NCI-H2029 treated with DMSO at 0.1 percent for 48 hours (cell line): ENCODE measurements at places on chromosomes 11 and 22.

- DNase-seq, result no peak
Measured at GRCh38 chr11:24755260-24755839, 258.5 kb downstream of the LUZP2 start.

DNA sequence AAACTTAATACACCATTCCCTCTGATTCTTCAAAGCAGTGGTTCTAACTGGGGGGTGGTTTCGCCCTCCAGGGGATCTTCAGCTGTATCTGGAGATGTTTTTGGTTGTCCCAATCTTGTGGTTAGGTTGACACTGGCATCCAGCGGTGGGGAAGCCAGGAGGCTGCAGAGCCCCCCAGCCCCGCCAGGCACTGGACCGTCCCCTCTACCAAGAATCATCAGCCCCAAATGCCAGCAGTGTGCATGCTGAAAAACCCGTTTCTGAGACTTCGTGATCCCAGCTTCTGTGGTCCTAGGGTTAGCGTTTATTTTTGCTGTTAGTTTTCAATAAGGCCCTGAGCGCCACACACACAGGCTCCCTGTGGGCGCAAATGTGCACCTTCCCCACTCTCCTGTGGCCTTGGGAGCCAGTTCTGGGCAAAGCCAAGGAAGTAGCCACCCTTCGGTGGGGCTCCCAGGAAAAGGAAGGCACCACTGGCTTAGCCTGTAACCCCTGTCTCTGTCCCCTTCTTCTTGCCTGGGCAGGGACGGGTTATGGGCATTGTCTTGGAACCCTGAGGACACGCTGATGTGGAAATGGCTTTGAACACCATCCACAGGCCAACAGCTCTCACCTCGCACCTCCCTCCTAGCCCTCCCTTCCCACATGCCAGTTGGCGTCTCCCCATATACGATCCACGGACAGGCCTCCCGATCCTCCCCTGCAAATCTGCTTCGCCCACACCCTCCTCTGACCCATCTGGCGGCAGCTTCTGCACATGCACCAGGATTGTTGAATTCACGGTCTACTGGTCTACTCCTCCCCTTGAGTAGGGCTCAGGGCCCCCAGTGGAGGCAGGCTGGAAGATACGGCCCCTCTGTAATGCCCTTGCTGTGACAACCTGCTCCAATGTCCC, 71.4 kb upstream of the CCND1 start:
- no peak for DNase-seq

- no peak for DNase-seq
Measured at GRCh38 chr11:75537740-75538139, 12.0 kb upstream of the GDPD5 start.

- DNase-seq, result no peak
Measured at GRCh38 chr22:44576311-44577260, 78.6 kb upstream of the RTL6 start.

DNA sequence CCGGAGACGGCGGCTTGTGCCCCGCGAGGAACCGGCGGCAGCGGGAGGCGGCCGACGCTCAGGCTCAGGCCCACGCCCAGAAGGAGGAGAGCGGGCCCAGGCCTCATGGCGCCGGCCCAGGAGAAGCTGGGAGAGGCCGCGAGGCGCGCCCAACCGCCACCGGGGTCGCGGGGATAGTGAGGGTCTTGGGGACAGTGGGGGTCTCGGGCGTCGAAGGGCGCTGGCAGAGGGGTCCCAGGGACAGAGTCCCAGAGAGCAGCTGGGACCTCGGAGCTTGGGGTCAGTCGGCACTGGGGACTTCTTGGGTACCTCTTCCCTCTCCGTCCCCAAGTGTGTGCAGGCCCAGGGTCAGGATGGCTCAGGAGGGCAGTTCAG, at the start of gene PKDREJ:
TSS of gene PKDREJ (minus strand) at position 128 of the 375 bp plus-strand sequence. CDS start at position 107, 21 bp downstream.
- no peak for DNase-seq

GRCh38 chr11:117946156-117946841, 17.1 kb upstream of the TMPRSS13 start:
- no peak for DNase-seq

DNA sequence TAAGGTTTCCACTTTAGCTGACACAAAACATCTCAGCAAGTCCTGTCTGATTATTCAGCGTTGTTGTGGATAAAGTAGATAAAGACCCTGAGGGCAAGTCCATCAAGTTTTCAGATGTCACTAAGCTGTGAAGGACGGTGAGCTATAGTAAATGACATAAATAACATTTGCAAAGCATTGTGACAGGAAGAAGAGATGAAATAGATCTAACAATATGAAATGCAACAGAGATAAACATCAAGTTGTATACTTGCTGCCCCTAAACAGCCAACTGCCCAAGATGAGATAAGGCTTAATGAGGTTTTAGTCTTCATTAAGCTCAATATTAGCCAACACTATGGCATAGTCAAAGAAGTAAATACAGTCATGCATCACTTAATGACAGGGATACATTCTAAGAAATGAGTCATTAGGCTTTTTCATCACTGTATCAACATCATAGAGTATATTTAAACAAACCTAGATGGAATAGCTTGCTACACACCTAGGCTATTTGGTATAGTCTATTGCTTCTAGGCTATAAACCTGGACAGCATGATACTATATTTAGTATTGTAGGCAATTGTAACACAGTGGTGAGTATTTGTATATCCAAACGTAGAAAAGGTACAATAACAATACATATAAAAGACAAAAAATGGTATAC, 625.1 kb upstream of the ANO5 start:
- no peak for DNase-seq

GRCh38 chr11:65884716-65885092, 3.6 kb downstream of the FIBP start:
- peak; percentile 35 for DNase-seq
